ENCODE measurements at places on chromosomes 7 and 10.

DNA sequence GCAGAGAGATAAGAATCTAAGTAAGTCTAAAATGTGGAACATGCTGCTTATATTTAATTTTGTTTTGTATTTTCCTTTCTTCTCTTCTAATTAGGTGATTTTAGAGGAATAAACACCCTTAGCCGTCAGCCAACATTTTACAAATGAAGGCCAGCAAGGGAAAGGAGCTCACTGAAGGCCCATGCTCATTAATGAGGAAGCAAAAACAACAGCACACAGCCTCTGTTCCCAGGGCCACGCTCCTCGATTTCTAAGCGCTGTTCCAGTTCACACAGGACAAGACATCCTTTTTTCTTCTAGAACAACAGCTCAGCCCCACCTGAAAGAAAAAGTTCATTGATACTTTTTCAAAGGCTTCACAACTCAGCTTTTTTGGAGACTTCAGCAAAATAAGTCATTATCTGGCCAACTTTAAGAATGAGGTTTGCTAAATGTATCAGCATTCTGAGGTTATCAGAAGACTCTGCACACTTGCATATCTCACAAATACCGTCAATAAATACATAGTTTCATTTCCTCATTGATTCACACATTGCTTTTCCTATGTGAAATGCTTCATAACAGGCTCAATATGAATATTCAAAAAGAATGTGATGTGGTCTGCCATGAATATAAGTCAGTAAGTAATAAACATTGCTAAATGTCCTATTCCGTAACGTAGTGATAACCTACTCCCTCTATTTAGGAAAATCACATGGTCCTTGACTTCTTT is 34.8 kb upstream of the SFMBT2 start:
- no peak for DNase-seq

GRCh38 chr7:156438011-156438410 is 202.6 kb upstream of the RNF32 start:
- no peak for DNase-seq

GRCh38 chr10:1874533-1874932 is 137.2 kb upstream of the ADARB2 start:
- DNase-seq: no peak

DNA sequence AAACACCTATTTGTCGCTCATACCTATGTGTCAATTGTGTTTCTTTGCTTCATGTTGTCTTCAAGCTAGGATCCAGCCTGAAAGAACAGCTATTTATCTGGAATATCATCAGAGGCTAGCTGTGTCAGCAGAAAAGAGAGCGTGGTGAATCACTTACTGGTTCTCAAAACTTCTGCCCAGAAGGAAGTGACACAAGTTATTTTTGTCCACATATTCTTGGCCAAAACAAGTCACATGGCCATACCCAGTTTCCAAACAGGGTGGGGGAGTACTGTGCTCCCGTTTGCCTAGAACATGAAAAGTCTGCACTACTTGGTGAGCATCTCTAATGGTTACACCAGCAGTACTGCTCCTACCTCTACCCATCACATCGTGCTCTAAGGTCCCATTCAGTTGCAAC is 160.9 kb upstream of the CSTF2T start:
- no peak for DNase-seq

- peak; percentile 83 for DNase-seq
Measured at GRCh38 chr7:139775829-139776266, 1.9 kb downstream of the HIPK2 start.

DNA sequence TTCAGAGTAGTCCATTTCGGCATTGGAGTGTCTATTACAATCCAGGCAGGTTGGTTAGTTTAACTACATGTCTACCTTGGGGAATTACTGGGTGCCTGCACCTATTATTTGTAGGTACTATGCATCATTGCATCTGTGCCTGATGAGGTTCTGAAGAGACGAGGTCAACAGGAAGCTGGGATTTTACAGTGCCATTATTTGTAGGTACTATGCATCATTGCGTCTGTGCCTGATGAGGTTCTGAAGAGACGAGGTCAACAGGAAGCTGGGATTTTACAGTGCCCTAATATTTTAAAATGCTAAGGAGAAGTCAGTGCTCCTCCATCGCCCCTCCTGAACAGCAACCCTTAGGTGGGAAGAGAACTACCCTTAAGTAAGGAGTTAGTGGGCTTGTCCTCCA is 41.7 kb downstream of the NPY start:
- DNase-seq: no peak

- DNase-seq: no peak
Measured at GRCh38 chr7:1231214-1232102, 1.2 kb upstream of the UNCX start.

DNA sequence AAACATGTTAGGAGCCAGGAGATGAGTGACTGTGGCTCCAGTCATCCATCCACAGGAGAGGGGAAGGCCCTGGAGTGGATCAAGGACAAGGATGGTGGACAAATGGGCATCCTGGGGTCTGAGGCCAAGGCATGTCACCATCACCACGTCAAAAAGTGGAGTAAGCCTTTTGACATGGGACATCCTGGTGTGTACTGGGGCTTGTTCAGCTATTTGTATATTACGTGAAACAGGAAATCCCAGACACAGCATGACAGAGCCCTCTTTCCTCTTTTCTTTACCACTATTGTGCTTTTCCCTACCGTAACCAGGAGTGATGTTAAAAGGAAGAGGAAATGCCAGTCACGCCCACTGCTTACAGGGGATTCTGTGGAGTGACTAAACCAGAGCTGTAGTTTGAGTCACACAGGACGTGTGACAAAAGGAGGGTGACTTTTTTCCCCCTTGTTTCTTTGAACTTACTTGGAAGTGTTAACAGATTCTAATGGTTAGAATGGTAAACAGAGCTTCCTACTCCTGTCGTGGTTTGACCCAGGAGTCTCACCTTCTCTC is 15.4 kb downstream of the ACSL5 start:
- DNase-seq: peak; percentile 83

DNA sequence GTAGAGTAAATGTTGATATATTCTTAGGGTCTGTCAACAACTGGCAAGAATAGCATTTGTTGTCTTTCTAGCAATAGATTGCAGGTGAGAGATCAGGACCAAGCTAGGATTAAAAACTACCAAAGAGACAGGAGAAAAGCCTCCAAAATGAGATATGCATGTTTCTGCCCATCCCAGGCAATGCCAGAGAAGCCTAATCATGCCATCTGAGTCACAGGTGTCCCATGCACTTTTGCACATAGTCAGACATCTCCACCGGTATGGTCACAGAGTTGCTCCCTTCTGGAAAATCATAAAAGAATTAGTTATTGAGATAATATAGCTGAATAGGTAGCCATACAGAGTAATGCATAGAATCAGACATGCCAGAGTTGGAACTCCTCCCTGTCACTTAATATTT is 50.6 kb downstream of the PDK4 start:
- no peak for DNase-seq

All from activated effector memory CD4-positive, alpha-beta T cell treated with anti-CD3 and anti-CD28 coated beads, Interleukin-2, amount 50 U/mL, for 16 hours (primary cell).